ENCODE measurements at places on chromosomes 11 and 22. TPM values are rescaled to one million over a fixed set of nuclear protein-coding genes. Genes with fewer than 3 reads are reported as not detected.

- DNase-seq = no peak
Observed at GRCh38 chr11:128711136-128711535, 17.3 kb downstream of the FLI1 start.

GRCh38 chr11:102384419-102385079, 37.5 kb downstream of the BIRC2 start:
- DNase-seq = no peak

GRCh38 chr11:74702383-74703007, 28.7 kb downstream of the CHRDL2 start:
- peak; percentile 35 for DNase-seq

DNA sequence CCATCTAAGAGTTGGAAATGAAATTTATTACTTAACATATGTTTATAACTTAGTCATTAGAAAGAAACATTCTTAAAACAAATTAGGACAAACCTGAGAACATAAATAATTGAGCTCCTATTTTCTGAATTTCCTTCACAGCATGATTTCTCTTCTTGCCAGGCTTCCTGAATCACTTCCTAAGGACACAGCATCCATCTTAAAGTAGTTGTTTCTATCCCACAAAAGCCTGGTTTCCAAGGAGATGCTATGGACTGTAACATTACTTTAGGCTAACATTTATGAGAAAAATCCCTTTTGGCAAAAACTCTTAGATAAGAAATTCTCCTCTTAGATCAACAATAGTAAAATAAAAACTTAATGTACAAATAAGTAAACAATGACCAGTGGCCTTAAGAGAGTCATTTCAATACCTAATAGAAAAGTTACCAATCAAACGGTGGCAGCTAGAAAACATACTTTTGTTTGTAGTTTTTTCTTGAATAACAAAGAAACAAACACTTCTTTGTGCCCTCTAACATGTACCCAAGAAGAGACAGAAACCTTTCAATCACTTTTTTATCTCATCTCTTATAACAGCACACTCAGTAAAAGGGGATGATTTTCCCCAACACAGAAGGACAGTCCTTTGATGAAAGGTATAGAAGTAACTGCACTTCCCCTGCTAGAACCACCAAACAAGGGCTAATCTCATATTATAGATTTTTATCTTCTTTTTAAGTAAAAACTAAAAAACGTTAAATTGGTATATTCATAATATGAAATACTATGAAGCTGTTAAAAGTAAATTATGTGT, 74.5 kb downstream of the TTC28 start:
- no peak for DNase-seq

DNA sequence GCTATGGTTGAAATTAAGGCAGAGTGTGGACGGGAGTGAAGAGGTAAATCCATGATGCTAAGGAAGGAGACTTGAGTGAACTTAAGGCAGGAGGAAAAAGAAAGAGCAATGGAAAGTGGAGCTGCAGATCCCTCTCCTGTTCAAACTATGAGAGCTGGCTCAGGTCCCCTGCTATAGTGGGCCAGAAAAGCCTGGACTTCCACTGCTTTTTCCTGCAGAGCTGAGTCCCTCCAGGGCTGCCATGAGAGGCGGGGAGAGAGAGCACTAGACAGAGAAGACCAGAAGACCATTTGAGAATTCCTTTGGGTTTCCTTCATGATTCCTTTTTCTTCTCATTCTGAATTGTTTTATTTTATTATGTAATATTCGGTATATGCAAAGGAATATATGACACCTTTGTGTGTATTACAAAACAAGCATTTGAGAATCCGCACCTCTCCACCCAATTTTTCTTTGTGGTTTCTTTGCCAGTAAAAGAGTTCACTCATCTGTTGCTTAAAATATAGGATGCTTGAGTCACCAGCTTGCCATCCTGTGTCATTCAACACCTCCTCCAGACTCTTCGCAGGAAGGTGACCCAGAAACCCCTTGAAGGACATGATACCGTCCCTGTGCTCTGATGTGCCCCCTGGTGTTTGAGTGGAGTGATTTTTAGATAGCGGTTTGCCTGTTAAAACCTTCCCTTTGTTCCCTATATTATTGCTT, 24.4 kb downstream of the SREBF2 start:
- peak; percentile 63 for DNase-seq

DNA sequence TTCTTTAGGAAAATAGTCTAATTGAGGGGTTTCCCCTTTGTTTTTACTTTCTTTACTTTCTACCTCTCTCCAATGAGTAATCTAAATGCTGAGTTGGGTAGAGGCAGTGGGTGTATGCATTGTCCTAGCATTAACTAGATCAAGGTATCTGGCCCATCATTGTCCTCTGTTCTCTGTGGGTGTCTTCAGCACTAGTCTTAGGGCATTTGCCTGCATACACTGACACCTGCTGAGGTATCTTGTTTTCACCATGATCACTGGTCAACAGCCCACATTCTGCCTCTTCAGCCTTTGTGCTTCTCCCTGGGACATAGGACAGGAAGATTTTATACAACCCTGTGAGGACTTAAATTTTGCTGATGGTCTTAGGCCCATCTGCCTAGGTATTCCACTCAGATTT, 371.1 kb downstream of the RAB38 start:
- no peak for DNase-seq

- DNase-seq = no peak
Observed at GRCh38 chr11:125886997-125887372, 483 bp upstream of the HYLS1 start.

GRCh38 chr22:48258064-48258701, 1495.7 kb downstream of the TBC1D22A start:
- no peak for DNase-seq

GRCh38 chr11:117444256-117444655, 116.6 kb downstream of the CEP164 start:
- DNase-seq = no peak

Gene IL17RA
- 3.5 TPM for total RNA-seq

Gene TPBGL
- not detected for total RNA-seq
